ENCODE measurements at places on chromosomes 5 and 9.

DNA sequence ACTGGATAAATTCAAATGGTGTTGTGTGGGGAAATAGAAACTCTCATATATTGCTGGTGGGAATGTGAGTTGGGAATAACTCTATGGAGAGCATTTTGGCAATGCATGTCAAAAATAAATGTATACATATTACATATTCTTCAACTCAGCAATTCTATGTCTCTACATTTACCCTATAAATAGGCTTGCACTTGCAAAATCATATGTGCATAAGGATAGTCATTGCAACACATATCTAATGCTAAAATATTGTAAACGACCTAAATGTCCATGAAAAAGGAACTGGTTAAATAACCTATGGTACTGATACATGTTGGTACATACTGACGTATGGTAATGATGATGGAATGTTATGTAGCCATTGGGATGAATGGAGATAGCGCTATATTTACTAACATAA, 94.5 kb upstream of the CHD1 start:
- DNase-seq, result no peak

DNA sequence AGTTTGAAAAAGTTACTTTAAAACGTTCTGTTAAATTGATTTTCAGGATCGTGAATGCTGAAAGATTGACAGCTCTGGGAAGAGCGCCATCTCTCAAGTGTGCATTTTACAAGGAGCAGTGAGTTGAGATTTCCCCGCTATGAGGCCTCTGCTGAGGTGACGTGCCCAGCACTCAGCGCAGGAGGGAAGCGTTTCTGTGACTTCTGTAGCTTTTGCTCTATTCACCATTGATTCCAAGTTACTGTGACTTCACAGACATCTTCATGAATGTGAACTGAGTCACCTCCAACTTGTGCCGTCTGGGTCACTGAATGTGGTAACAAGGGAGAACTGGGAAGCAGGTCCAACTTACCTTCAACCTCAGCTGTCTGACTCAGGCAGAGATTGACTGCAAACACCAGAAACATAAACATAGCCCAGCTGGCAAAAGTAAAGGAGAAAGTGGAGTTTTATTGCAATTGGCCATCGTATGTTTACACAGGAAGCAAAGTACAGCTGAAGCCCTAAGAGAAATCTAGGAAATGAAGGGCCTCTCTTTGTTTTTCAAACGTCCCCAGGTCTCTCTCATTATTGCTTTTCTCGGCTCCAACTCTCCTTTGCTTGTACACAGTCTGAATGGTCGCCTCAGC, 428.8 kb upstream of the CLINT1 start:
- no peak for DNase-seq

GRCh38 chr5:170070556-170071412, 34.9 kb upstream of the FOXI1 start:
- DNase-seq, result no peak

DNA sequence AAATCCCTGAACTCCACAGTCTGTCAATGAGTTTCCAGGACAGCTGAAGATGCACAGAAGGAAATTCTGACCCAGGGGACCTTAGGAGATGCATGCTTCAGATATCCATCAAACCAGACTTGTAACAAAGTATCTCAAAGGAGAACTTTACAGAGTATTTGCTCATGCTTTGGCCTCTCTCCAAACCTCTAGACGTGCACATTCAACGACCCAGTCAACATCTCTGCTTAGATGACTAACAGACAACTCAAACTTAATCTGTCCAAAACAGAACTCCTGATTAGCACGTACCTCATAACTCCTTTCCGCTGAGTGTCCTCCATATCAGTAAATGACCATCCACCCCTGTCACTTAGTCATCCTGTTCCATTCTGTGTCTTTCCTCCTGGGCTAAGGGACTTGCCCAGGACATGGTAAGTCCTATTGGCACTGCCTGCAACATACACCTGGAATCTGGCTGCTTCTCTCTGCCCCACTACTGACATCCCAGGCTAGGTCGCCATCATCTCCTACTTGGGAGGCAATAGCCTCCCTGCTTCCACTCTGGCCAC, 107.4 kb downstream of the LMNB1 start:
- no peak for DNase-seq

DNA sequence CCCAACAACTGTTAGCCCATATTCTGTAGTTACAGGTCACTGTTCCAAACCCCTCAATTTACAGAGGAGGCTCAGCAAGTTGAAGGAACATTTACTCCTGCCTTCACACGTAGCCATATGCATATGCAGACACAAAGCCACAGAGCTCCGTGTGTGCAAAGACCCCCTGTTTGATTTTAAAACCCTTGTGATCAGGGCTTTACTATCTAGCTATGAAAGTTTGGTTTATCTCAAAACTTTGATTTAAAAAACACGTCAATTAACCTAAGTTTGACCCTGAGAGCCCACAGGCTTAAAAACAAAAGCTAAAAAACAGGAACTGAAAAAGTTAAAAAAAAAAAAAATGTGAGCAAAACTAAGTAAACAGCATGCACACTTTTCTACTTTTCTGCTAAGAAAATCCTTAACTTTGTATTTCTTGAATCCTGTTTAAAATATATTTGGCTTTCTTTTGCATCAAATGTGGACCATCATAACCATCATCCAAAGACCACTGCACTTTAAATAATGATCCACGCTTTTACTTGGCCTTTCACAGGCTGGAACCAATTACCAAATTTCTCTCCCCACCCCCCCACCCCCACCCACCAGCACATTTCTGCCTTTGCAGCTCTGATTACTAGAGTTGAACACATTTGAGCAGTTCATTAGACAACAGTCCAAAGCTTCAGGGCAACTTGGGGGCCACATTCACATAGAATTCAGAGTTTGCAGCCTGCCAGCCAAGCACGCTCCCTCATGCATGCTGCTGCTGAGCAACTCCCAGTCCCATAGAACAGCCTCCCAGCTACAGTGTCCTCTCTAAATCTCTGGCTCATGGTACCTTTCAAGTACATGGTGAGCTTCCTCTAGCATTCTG, 128.8 kb upstream of the MAP3K1 start:
- no peak for DNase-seq

- peak; percentile 59 for DNase-seq
These were observed 132.6 kb upstream of the IRX4 start for GRCh38 chr5:2015124-2015848.

GRCh38 chr9:86838519-86839497, 108.5 kb downstream of the GAS1 start:
- DNase-seq, result no peak

GRCh38 chr9:37390759-37391158, 31.7 kb upstream of the GRHPR start:
- DNase-seq, result no peak

DNA sequence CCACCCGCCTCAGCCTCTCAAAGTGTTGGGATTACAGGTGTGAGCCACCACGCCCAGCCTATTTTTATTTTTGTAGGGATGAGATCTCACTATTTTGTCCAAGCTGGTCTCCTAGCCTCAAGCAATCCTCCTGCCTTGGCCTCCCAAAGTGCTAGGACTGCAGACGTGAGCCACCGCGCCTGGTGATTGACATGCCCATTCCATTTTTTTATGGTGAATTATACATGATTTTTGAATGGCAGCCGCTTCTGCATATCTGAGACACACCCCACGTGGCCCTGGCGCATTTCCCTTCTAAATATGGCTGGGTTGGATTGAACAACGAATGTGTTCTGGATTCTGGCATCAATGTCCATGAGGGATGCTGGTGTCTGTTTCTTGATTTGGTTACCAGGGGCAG, 22.7 kb downstream of the PLPP7 start:
- no peak for DNase-seq

GRCh38 chr9:38697776-38698300, 22.1 kb downstream of the FAM240B start:
- no peak for DNase-seq

GRCh38 chr9:94770334-94770733, 43.8 kb downstream of the AOPEP start:
- DNase-seq, result no peak

Data from lower leg skin (tissue), 4 donors.